Effector CD4-positive, alpha-beta T cell (primary cell): ENCODE measurements at places on chromosomes 6 and 20.

DNA sequence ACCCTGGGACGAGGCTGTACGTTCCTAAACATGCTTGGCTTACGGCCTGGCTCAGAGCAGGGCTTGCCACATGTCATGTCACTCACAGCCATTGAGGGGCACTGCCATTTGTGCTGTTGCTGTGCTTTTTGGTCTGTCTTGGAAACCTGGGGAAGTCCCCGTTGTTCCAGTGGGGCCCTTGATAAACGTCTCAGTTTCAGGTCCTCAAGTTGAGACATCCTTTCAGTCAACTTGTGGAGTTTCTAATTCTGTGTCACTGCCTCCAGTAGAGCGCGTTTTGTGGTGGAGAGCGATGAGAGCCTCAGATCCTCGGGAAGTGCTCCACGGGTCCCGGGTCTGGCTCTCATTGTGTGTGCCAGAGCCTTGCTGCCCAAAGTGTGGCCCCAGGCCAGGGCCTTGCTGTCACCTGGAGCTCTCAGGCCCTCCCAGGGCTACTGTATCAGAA is 43.0 kb upstream of the CCR6 start:
- DNase-seq = peak; percentile 45

- DNase-seq = no peak
Measured at GRCh38 chr20:15756754-15757115, 816.5 kb downstream of the KIF16B start.

DNA sequence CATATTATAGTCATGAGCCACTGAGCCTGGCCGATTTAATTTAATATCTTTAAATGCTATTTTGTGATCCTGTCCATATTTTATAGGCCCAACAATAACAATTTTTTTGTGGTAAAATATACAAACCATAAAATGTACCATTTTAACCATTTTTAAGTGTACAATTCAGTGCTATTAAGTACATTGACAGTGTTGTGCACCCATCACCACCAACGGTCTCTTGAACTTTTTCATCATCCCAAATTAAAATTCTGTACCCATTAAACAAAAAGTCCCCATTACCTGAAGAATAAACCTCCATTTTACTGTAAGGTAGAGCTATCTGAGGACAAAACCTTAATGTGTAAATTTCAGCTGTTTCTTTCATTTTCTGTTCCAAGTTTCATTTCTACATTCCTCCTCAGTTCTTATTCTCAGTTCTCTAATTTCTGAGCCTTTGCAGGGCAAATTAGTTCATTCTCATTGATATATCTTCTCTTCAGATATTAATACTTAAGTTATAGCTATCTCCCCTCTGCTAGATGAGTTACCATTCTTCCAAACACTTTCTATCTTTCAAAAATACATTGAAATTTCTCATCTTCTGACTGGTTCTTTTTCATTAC is 10.3 kb downstream of the MTO1 start:
- DNase-seq = no peak

DNA sequence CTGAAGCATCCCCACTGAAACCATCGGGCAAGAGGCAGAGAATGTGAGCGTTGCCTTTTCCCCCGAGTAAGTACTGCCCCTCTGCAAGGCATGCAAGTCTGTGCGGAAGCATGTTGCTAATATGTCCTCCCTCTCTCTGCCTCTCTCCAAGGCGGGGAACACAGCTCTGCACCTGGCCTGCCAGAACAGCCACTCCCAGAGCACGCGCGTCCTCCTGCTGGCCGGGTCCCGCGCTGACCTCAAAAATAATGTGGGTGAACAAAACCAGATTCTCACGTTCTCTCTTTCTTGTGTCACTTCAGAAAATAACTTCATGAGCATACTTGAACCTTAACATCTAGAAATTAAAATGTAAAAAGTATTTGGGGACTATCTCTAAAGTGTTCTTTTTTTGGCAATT is 26.4 kb downstream of the LYRM2 start:
- DNase-seq = no peak

DNA sequence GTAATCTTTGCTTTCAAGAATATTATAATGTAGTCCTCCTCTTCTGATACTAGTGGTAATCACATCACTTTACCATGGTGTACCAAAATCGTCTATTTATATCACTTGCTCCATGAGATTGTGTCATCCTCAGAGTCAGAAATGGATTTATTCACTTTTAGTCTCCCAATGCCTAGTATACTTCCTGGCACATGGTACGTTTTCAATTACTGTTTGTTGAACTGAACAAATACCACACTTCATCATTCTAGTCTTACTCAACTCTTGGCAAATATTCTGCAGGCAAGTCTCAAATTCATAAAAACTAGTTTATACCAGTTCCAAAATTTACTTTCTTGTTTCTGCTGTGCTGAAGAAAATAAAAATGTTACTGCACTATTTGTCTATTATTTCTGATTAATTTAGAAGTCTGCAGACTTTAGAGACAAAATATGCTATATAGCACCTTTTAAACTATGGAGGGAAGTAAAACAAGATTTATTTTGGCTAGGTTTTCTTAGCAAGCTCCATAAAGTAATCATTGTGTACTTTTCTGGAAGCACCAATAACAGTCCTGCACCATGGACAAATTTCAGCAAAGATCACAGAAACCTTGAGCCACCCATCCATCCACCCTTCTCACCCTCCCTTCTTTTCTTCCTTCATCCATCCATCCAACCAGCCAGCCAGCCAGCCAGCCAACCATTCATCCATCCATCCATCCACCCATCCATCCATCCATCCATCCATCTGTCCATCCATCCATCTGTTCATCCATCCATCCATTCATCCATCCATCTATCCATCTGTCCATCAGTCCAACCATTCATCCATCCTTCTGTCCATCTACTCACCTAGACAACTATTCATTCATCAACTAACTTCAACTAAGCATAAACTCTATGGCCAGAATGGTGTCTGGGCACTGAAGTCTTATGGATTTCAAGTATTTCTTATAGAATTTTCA is 102.1 kb upstream of the STMND1 start:
- DNase-seq = no peak

DNA sequence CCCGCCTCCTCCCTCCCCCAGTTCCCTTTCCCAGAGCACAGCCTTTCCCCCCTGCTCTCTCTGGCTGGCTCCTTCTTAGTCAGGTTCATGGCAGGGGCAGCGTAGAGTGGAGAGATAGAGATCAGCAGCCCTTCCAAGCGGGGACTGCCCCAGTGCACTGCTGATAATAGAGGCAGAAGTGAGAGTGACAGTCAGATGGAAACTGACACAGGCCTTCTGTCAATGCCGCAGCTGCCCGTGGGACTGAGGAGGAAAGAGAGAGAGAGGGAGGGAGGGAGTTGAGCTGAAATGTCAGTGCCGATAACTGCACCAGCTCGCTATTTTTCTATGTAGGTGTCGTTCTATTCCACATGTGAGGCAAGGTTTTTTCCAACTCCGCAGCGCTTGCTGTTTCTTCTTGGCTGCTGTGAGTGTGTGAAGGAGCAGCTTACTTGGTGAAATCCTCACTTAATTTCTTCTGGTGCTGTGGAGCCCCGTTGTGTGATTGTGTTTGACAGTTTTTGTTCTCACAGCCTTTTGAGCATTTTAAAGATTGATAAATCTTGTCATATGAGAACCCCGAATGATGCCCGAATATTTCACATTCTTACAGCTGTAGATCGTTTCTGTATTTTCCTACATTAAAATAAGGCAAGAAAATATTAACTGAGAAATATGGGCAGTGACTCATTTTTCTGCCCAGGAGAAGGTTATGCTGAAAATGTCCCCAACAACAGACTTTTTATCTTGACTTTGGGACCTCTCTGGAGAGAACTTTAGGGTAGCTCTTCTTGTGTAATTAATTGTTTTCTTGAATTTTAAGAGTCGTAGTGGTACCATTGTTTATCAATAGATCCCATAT is 386.4 kb upstream of the MMS22L start:
- no peak for DNase-seq

- DNase-seq = no peak
Measured at GRCh38 chr6:149860834-149861602, 3.1 kb downstream of the LRP11 start.

DNA sequence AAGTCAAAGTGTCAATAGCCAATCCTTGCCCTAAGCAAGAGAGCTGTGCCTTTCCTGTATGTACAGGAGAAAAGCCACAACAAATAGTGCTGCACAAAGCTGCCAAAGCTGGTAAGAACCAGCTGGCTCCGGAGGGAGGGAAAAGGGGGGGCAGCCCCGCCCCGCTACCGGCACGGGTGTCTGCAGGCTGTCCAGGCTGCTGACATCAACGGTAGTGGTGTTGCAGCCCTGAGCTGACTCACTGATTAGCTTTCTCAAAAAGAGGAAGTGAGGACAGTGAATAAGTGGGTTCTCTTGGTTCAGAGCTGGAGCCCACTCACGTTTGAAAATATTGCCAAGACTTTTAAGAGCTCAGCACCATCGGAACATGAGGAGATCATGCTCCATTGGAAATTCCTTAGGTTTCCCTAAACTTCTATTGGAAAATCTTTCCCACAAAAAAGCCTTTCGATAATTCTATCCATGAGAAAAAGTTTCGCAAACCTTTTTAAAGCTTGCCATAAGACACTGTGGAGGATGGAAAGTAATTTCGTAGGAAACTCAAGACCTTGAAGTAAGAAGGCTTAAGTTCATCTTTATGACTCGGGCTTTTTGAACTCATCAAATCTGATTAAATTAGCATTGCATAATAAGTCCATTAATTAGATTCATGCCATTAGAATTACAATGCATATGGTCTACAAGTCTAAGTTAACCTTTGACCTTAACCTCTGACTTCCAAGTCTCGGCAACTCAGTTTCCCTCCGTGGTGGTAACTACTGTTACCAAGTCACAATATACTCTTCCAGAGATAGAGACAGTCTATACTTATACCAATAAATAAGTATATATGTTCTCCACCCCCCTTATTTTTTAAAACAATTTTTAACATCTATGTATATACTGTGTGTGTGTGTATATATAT is 67.0 kb downstream of the TNFRSF21 start:
- DNase-seq = no peak

DNA sequence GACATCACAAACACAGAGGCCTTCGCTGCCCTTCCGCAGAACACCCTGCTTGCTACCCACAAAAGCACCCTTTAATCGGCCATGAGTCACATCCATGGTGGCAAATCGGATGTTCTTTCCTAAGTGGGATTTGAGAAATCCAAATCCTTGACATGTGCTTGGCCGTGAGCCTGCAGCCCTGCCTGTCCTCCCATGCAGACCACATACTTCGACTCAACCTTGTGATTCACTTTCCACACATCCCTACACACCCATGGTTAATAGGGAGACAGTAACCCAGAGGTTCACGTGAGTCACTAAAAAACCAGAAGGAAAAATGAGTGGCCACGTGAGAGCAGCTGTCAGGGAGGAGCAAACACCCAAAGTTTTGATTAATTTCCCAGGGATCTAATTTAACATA is 19.4 kb downstream of the RAMACL start:
- no peak for DNase-seq

GRCh38 chr20:35981969-35982368 is 13.6 kb downstream of the CNBD2 start:
- no peak for DNase-seq

DNA sequence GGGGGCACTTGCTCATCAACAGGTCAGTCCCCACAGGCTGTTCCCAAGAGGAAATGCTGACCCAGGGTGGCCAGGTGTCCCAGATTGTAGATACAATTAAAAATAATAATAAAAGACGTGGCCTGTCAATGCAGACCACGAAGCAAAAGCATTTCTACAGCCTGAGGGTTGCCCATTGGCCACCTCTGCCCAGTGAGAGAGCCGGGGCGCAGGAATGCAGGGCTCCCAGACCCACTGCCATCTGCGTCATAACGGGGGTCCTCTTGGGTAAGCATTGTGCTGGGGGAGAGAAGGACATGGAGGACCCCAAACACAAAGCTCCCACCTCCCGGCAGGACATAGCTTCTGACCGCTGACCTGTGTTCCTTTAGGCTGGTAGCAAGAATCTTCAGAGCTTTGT is 22.9 kb upstream of the AFDN start:
- DNase-seq = no peak

DNA sequence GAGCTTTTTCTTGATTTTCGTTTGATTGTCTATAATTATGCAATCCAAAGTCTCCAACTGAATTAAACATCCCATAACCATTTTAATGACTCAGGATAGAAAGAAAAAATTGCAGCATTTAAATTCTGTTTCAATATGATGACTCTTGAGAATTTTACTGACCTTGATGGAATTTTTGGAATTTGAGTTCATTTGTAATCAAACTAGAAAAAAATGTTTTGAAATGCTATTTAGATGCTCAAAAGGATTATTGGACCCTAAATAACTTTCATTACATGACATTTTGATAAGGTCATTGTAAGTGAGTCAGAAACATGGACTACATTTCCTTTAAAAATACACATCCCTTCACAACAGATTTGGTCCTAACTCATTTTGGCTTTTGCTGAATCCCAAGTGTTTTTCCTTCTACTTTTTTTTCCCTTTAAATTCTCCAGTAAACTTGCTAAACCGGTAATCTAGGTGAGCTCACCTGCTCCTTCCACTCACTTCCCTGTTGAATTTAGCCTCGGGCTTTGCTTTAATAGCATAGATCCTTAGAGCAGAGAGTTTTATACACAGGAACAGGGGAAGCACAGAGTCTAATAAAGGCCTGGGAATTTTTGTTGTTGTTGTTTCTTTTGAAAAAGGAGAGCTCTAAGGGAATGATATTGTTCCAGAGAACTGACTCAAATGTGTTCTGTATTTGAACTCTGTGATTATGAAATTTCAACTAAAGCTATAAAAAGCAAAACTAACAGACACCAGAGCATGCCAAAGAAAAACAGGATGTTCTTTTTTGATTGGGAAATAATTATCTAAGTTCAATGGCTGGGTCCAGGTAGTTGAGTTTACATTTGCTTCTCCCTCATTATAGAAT is 1088.2 kb upstream of the CITED2 start:
- no peak for DNase-seq

DNA sequence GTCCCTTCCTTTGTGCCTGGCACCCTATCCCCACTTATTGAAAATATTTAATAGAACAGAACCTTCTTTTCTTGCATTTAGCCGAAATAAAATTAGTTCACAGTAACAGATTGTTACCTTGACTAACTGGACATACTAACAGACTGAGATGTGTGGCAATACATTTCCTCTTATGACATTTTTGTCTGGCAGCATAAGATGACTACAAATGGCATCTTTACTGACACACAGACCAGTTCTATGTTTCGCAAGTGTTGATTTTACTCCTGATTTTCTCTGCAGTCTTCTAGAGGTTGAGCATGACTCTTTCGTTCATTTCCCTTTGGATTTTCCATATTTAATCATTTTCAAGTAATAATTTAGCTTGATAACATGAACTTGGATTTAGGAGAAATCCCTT is 474.6 kb downstream of the CBLN4 start:
- DNase-seq = no peak

GRCh38 chr6:56593801-56594318 is 48.8 kb downstream of the DST start:
- no peak for DNase-seq
